ENCODE measurements at places on chromosomes 16 and 17. TPM values are rescaled to one million over a fixed set of nuclear protein-coding genes. Genes with fewer than 3 reads are reported as not detected.

Gene G6PC1
- total RNA-seq: not detected

Gene TMEM235
- total RNA-seq: not detected

Gene ATP2C2
- 0.09 TPM for total RNA-seq

Gene ZNF319
- total RNA-seq: 14.0 TPM

Gene REXO5
- 3.5 TPM for total RNA-seq

Gene CCL13
- not detected for total RNA-seq

Gene ZNF423
- 0.29 TPM for total RNA-seq

Gene MPV17L
- total RNA-seq: 5.7 TPM

Gene STX1B
- 2.3 TPM for total RNA-seq

Gene SLC22A31
- total RNA-seq: 1.3 TPM

Gene PRRT2
- total RNA-seq: 0.36 TPM

Gene NPIPB4
- 21.2 TPM for total RNA-seq

Gene PRAC1
- total RNA-seq: not detected

Gene UTP18
- 70.7 TPM for total RNA-seq

Gene SMTNL2
- total RNA-seq: 0.28 TPM

Data from A549 treated with dexamethasone at 1 μM for 4 hours (cell line).